ENCODE measurements at places on chromosomes 12 and 14.

DNA sequence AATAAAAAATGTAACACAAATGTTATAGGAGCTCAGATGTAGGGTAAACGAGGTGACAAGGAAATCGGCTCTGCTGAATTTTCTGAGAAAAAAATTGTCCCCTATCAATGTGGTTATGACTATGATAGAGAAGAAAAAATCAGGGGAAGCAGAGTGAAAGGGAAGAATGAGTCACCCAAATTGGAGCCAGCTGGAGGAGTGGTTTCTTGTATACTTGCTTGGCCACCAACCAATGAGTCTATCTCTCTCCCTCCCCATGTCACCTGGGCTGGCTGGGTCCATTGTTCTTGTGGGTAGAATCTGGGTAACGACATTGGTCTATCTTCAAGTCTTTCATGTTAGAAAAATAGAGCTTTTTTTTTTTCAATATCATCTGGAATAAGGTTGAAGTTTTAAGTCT, 196.6 kb upstream of the FLRT2 start:
- no peak for DNase-seq

- DNase-seq, result no peak
Measured at GRCh38 chr14:37124614-37125013, 47.8 kb downstream of the SLC25A21 start.

GRCh38 chr12:18811273-18811672, 73.4 kb downstream of the CAPZA3 start:
- no peak for DNase-seq

DNA sequence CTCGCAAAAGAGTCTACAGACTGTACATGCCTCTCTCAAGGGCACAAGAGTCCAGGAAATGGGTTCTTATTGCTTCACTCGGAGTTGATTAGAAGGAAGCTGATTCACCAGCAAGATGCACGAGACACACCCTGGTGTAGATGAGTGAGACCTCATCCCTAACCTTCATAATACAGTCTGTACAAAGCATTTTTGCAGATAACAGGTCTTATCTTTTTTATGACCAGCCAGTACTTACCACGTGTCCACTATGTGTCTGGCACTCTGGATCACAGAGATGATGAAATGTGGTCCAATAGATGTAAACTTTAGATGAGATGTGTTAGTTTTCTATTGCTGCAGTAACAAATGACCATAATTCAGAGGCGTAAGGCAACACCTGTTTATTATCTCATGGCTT, 53.4 kb upstream of the PWP1 start:
- DNase-seq, result no peak

- DNase-seq, result no peak
Measured at GRCh38 chr12:50192236-50192635, 25.1 kb upstream of the CERS5 start.

- no peak for DNase-seq
Measured at GRCh38 chr14:102969901-102970300, 47.4 kb downstream of the AMN start.

DNA sequence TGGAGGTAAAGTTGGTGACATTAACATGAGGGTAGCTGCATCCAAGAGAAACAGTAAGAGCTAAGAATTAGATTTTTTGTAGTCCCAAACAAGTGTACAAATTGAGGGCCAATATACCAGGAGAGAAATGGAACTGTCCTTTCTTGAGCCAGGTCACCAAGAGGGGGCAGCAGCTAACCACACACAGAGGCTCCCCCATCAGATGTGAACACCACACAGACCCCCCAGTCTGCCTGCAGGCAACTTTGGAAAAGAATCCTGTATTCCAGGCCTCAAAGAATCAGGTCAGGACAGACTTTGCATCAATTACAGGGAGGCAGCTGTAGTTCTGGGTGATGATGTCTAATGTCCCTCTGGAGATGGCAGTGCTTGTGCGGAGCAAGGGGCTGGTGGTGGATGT, 77.9 kb downstream of the SPTB start:
- DNase-seq, result no peak

GRCh38 chr12:65859519-65859918, 35.2 kb downstream of the HMGA2 start:
- no peak for DNase-seq

DNA sequence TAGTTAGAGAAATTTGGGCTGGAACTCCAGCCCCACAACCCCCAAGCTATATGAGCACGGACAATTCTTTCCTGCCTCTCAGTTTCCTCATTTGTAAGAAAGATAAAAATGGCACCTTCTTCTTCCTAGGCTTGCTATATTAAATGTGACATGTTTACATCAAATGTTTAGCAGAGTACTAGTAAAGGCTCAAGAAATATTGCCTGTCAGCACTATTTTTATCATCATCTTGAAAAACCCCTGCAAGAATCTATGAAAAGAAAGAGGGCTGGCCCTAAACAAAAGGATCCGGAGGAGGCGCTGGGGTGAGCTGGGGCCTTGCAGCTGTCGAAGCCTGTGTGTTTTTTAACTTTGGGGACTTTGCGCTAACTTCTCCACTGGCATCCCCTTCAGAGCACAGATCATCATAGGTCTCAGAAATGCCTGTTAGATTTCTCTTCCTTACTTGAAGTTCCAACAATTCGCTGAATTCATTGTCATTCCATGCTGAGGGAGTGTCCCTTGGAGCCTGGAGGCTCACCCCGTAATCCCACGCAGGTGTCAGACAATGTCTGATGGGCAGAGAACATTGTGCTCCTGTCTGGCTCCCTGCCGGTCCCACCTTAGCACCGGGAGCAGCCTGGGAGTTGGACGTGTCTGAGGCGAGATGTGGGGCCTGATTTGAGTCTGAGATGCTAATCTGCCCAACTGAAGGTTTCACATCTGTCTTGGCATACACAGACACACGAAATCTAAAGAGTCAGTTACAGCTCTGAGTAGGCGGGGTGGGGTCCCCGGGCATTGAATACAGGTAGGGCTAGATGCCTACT, 206.8 kb downstream of the NUAK1 start:
- DNase-seq, result no peak

GRCh38 chr14:21185491-21185890, 29.6 kb upstream of the OR5AU1 start:
- no peak for DNase-seq

DNA sequence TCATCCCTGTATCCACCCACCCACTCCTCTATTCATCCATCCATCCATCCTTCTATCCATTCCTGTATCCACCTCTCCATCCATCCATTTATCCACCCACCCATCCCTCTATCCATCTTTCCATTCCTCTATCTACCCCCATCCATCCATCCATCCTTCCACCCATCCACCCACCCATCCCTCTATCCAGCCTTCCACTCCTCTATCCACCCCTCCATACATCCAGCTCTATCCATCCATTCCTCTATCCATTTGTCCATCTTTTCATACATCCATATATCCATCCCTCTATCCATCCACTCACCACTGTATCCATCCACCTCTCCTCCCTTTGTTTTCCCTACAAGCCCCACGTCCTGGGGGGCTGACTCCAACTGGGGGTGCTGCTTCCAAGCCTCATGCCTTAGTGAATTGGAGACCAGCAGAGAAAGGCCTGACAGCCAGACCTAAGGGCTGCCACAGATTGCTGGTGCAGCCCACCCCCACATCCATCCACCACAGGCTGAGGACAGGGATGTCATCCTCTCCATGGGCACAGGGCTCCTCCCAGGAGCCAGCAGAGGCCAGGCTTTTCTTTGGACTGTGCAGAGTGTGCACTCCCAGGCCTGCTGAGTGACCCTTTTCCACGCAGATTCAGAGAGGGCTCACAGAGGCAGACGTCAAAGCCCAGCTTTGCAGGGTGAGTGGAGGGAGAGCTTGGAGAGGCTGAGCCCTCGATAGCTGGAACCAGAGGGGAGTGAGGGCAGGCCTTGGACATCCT, 18.9 kb upstream of the GPR132 start:
- DNase-seq, result no peak

DNA sequence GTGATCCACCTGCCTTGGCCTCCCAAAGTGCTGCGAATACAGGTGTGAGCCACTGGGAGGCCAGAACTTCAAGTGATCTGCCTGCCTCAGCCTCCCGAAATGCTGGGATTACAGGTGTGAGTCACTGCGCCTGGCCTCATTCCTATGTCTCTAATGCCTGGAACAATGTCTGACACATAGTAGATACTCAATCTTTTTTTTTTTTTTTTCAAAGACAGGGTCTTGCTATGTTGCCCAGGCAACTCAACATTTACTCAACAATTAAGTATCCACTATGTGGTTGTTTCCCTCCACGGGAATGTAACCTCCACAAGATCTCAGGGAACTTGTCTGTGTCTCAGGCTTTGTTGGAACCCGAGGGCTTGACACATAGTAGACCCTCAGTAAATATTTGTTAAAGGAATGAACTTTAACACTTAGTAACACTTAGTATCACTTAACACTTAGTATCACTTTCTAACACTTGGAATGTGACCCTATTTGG, 3.0 kb upstream of the TMEM120B start:
- peak; percentile 19 for DNase-seq

- no peak for DNase-seq
Measured at GRCh38 chr12:11711651-11712327, 62.3 kb downstream of the ETV6 start.

- no peak for DNase-seq
Measured at GRCh38 chr12:121314431-121314830, 17.9 kb upstream of the CAMKK2 start.

GRCh38 chr12:56271031-56271430, 4.3 kb downstream of the COQ10A start:
- DNase-seq, result no peak

- no peak for DNase-seq
Measured at GRCh38 chr12:131136539-131136872, 182.8 kb downstream of the ADGRD1 start.

GRCh38 chr14:68397371-68397811, 395.5 kb downstream of the ZFP36L1 start:
- no peak for DNase-seq

DNA sequence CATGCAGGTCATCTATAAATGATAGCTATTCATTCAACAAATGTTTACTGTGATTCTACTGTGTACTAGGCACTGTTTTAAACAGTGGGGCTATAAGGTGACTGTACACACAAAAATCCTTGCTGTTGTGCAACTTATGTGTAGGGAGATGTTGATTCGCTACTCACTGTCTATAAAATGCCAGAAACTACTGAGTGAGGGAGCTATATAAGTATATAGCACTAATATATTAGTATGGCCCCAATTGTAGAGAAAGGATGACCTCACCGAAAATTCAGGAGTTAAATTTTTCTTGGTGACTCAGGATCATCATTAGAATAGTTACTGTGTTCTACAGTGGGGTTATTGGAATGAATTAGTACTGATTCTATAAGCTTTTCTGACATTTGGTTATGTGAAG, 117.4 kb downstream of the TGFB3 start:
- peak; percentile 38 for DNase-seq
